GM12892 (cell line): ENCODE measurements at places on chromosomes 1 and 21.

DNA sequence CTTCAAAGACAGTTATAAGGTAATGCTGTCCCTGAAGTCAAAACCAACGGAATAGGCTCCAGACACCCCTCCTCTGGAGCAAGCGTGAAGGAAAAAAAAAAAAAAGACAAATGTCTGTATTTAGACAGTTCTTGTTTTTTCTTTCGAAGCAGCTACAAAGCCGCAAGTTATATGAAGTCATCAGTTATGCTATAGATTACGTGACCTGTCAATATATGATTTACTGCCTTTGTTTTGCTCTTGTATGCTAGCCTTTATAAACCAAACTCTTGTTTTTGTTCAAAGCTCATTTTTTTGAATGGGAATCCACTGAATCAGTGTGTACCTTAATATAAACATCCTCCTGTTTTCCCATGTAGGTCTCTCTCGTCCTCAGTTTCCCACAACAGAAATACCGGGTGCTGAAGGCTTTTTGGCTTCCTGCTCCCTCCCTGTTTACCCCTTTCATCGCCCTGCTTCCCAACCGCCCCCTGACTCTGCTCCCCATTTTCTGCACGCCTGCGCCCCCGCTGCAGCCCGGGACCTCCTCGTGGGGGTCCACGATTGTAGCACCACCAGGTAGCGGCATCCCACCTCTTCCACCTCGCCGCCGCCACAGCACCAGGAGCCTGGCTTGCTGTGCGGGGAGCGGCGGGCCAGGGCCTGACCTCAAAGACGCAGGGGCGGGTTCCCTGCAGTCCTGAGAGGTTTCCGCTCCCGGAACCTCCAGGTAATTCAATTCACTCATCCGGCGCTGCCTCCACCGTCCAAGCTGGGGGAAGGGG lies 5.2 kb upstream of the ZNF678 start:
- DNase-seq, result no peak

GRCh38 chr1:11738783-11739182 lies 2.8 kb downstream of the AGTRAP start:
- DNase-seq, result no peak

GRCh38 chr1:202251424-202252256 lies 58.0 kb downstream of the LGR6 start:
- no peak for DNase-seq

- DNase-seq, result no peak
Measured at GRCh38 chr21:36767096-36767495, 68.2 kb downstream of the SIM2 start.

DNA sequence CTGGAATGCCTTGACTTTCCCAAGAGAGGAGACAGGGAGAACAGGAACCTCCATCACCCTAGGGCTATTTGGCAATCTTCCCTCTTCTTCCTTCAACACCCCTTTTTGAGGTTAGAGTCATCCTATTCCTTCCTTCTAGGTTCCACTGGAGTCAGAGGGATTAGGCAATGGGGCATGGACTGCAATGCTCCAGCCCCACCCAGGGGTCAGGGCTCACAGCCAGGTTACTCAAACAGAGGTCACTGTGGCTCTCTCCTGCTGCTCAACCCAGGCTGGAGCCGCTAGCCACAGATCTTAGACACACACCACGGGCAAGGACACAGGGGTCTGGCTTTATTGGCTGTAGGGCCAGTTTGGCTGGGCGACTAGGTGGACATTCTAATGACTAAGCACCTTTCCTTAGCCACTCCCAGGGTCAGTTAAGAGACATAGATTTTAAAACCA lies 145.5 kb upstream of the NRIP1 start:
- no peak for DNase-seq

DNA sequence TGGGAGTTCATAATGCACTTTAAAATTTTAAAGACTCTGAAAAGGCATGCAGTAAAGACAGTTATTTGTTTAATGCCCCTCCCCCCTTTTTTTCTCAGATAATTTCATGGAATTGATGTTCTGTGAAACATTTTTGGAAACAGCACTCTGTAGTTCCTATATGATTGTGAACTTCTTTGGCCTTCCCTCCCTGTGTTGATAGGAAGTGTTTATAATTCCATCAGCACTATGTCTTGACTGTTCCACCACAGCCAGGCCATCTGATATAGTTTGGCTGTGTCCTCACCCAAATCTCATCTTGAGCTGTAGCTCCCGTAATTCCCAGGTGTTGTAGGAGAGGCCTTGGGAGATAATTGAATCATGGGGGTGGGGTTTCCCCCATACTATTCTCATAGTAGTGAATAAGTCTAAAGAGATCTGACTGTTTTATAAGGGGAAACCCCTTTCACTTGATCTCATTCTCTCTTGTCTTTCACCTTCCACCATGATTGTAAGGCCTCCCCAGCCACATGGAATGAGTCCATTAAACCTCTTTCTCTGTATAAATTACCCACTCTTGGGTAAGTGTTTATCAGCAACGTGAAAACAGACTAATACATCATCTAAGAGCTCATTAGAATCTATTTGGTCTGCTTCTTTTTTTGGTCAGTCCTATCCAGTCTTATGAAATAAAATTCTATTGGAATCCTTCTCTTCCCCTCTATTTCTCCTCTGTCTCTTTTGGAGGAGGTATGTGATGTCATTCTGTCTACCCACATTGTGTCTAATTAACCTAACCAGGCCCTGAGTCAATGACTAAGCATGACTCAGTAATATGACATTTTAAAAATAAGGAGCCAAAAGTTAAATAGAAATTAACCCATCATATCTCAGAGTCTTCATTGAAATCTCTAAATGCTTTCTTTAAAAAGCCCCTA lies 8.9 kb downstream of the CCDC185 start:
- no peak for DNase-seq

DNA sequence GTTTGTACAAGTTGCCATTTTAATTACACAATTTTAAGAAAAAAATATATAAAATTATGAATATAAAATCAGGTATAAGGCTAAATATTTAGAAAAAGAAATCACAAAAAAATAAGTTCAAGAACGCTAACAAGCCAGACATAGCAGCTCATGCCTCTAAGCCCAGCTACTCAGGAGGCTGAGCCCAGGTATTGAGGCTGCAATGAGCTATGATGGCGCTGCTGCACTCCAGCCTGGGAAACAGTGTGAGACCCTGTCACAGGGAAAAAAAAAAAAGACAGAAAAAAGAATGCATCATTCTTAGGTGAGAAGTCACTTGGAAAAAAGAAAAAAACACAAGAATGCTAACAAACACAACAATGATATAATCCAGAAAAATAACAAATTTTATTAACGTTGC lies 112.3 kb upstream of the PRDX6 start:
- DNase-seq, result no peak

DNA sequence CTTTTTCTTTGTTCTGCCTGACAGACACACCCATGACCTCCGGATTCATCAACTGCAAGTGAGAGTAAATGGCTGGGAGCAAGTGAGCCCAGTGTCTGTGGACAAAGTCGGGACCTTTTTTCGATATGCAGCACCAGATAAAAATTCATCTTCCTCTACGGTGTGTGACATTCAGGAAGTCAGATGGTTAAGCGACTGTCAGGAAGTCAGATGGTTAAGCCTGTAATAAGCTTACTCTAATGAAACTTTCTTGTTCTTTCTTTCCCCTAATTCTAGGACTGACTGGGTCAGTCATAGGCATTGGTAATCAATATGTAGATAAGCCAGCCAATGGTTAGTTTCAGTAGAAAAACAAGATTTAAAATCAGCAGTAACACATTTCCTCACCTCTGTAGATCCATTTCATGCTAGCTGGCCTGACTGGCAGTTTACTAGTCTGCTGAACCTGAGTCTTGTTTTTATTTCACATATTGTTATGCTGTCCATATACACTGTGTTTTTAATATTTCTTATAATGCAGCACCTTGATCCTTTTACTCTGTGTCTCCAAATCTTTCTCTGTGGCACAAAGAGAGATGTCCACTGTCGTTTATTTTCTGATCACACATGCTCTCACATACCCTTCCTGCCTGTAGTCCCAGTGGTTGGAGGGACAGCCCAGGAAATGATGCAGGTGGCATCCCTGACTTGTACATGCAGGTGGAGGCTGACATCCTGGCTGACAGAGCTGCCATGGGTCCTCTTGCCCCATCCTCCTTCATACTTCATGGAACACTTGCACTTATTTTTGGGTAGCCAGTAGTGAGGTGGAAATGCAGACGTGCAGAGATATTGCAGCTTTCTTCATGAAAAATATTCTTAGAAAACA lies 115.8 kb downstream of the VPS13D start:
- DNase-seq, result no peak

DNA sequence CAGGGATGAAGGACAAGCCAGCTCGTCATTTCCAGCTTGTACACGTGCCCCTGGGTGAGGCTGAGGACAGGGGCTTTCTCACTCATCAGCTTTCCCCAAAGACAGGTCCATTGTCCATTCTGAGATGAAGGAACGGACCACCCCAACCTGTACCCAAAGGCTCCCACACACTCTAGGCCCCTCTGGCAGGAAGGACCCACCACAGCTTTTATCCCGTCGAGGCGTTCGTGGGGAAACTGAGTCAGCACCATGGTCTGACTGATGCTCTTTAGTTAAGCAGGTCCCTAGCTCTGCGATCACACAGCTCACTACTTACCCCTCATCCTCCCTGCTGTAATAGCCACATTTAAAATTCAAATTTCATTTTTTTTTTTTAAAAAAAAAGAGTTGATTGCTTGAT lies 117.3 kb downstream of the AJAP1 start:
- DNase-seq, result no peak

DNA sequence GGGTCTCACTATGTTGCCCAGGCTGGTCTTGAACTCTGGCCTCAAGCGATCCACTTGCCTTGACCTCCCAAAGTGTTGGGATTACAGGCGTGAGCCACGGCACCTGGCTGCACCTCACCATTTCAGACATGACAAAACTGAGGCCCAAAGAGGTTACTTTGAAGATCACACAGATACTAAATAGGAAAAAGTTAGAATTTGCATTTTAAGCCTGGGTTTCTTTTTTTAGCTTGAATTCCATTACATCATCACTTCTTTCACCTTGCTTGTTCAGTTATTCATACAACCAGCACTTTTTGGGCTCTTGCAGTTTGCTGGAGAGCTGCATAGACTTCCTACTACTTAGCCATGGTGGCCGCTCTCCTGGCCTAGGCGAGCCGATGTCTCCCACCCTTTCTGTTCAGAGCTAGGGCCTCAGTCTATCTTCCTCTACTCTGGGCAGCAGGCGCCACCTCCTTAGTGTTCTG lies 16.3 kb upstream of the CD2 start:
- DNase-seq, result no peak

DNA sequence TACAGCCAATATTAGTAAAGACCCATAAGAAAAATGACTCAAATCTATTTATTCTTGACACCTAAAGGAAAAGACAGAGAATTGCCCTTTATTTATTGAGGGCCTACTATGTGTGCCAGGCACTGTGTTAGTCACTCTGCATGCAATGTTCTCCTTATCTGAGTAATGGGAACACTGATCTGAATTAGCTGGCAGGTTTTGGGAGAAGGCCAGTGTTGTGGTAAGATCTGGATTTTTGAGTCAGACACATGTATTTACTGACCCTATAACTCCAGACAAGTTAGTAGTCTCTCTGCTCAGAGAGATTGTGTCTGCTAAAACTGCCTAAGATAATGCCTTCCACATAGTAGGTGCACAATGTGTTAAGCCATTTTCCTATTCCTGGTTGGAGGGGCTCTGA lies 17.3 kb downstream of the LCE4A start:
- DNase-seq, result no peak

DNA sequence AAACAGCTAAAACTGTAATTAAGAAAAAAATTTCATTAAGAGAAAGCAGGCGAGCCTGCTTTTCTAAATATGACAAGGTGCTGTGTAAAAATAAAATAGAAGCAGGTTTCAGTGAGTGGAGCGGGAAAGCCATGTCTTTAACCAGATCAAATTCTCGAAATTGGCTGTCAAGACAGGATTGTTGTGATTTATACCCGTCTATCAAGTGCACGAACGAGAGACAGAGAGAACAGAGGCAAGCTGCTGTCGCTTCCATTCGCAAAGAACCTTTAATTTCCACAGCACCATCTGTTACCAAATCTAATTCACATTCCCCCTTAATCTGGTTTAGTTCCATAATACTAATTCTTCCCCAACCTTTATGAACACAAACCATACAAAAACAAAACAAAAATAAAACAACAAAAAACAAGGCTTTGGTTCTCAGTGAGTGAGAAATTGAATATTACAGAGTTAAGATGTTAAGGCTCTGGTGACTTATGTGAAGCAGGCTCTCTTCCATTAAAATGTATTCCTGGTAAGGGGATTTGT lies 35.0 kb downstream of the ESRRG start:
- DNase-seq, result no peak

DNA sequence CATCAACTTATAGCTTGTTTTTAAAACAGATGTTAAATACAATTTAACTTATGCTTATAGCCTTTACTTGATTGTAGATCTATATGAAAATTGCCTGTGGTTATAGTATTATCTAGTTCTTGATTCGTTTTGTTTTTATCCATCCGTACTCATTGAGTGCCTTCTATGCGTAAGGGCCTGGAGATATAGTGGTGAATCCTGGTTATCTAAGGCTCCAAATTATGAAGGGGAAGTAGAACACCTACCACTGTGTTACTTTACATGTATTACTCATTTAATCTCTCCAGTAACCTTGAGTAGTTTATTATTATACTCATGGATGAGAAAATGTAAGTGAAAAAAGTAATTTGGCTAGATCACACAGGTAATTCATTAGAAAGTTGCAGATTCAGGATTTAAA lies 121.8 kb downstream of the OSBPL9 start:
- no peak for DNase-seq

DNA sequence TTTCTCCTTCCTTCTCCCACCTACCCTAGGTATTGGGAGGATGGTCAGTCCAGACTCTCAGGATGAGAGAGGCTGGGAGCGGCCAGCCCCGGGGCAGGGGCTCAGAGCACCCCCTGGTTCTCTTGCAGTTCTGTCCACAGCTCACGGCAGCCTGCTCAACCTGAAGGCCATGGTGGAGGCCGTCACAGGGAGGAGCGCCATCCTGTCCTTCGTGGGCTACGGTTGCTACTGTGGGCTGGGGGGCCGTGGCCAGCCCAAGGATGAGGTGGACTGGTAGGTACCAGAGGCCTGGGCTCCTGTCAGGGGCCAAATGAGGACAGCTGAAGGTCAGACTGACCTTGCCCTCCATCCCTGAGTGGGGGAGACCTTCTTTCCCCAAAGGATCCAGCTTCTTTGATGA lies 4.2 kb downstream of the PLA2G2F start:
- no peak for DNase-seq

GRCh38 chr1:116486424-116486823 lies 84.4 kb downstream of the CD58 start:
- no peak for DNase-seq

GRCh38 chr1:26399034-26399433 lies 11.6 kb upstream of the LIN28A start:
- no peak for DNase-seq

DNA sequence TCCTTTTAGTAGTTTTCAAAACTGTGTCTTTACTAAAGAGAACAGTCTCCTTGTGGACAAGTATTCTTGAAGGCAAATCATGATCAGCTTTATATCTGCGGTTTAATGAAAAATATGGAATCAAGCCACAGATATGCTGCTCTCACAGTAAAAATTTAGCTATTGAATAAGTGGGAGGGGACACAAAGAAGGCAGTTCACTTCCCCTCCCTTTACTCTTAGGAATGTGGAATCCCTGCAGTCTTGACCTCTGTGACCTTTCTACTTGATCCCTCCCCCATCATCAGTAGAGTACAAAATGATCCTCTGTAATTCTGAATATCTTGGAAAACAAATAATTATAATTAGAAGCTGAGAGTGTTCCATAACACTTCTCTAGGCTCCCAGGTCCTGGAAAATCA lies 136.7 kb upstream of the HOOK1 start:
- DNase-seq, result no peak
